Left forelimb (tissue), 1 donor: ENCODE measurements at places on chromosomes 11 and 22.

- no peak for DNase-seq
These were observed 27.0 kb downstream of the TCIRG1 start for GRCh38 chr11:68065841-68066240.

- no peak for DNase-seq
These were observed 46.2 kb downstream of the BLID start for GRCh38 chr11:122069707-122070360.

DNA sequence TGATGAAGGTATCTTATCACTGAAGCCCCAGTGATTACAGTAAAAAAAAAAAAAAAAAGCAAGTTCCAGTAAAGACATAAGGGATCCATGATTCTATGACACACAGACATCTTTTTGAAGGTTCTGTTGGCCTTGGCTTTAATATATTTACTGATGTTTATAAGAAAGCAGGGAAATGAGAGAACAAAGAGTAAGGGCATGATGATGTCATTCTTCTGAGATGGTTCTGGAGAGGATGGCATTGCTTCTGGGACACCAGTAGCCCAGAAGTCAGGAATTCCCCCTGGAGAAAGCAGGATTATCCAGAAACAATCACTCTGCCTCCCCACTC is 233.6 kb downstream of the FAM76B start:
- no peak for DNase-seq

DNA sequence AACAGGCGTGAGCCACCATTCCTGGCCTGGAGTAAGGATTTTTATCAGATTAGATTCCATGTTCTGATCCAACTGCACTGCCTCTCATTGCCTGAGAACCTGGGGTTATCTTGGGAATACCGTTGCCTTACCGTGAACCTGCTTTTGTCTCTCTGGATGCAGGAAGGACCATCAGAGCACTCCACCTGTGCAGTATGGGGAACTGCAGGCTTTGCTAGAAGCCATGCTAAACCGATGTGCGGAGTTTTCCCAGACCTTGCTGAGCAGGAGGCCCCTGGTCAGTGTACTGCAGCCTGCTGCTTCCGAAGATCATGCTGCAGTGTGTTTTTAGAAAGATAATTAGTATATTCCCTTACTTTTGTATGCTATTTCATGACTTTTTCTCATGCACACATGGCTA is 43.6 kb downstream of the MEI1 start:
- no peak for DNase-seq

DNA sequence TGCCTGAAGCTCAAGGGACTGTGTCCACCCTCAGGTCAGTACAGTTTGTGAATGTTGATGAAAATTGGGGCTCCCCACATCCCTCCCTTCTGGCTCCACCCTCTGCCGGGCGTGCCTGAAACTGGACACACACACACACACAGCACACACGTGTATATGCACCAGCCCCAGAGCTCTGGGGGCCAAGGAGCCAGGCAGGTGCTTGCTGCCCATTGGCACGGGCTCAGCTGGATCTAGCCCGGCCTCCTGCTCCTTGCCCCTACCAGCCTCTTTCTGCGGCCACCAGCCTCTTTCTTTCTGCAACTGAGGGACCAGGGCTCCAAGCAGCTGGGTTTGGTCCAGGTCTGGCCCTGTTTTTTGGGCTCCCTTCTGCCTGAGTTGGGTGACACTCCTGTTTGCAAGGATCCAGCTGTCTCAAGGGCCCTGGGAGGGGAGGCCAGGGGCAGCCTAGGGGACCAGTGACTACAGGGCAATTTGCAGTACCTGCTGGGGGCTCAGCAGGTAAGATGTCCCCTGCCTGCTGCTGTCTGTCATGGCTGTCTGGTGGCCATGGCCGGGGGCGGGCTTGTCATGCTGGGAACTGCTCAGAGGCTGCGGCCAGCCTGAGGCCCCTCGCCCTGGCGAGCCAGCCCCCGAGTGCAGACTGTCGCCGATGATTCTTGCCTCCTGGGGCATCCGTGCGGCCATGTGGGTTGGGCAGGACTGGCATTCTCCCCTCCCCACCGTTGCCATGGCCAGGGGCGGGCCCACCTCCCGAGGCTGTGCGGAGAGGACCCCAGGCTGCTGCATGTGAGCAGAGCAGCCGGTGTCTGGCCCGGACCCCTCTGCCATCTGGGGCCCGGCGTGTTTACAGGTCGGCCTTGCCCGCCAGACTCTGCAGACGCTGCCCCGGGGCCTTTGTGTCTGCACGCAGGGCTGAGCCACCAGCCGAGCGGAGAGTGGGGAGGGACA is 51.5 kb upstream of the PPARA start:
- no peak for DNase-seq

GRCh38 chr11:9269492-9270013 is 4.4 kb upstream of the DENND5A start:
- no peak for DNase-seq

DNA sequence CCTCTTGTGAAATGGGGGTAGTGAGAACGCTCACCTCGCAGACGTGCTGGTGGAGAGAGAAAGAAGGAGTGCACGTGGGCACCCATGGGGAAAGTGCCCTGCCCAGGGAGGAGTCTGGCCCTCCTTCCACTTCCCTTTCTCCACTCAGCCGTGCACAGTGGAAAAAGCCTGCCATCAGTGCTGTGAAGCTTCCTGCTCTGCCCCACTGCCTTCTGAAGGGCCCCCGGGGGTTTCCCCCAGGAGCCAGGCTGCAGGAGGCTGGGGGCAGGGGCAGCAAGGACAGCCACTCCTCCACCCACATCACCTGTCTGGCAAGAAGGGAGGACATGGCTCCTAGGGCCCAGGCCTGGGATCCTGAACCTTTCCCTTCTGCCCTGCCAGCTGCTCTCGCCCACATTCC is 7.6 kb downstream of the TP53I11 start:
- DNase-seq, result no peak

GRCh38 chr11:130522284-130522961 is 74.0 kb downstream of the ADAMTS15 start:
- DNase-seq, result peak; percentile 76

GRCh38 chr11:120409655-120410054 is 73.4 kb downstream of the ARHGEF12 start:
- no peak for DNase-seq

- no peak for DNase-seq
These were observed 107.9 kb upstream of the BMAL1 start for GRCh38 chr11:13169709-13170108.

GRCh38 chr22:25395915-25396314 is 168.6 kb upstream of the GRK3 start:
- DNase-seq, result no peak

DNA sequence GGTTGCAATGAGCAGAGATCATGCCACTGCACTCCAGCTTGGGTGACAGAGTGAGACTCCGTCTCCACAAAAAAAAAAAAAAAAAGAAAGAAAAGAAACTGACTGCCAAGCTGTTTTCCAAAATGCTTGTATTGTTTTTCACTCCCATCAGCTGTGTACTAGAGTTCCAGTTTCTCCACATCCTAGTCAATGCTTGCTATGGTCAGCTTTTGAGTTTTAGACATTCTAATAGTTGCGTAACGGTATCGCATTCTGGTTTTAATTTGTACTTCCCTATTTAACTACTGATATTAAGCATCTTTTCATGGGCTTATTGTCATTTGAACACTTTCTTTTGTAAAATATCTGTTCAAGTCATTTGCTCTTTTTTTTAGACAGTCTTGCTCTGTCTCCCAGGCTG is 55.7 kb downstream of the TSPAN18 start:
- no peak for DNase-seq
